ENCODE measurements at places on chromosomes 3 and 15.
A peak's percentile ranks its signal among the peaks of the same experiment; 100 is the strongest.

GRCh38 chr3:81363816-81364215 lies 397.6 kb downstream of the GBE1 start:
- no peak for DNase-seq

DNA sequence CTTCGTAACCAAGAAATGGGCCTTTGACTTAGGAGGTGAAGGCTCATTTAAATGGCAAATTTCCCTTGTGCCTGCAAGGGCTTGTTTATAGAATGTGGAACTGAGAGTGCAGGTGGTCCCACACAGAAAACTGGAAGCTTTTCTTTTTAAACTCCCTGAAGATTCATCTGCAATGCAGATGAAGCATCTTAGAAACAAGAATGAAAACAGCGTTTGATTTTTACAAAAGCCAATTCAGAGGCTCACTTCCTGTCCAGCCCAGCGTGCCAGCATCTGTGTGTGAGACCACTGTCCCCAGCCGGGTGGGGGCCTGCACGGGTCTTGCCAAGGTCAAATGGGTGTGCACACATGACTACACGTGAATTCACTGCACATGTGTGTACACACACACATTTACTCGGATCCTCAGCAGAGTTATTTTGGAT lies 94.7 kb downstream of the LINGO1 start:
- DNase-seq: peak; percentile 69

DNA sequence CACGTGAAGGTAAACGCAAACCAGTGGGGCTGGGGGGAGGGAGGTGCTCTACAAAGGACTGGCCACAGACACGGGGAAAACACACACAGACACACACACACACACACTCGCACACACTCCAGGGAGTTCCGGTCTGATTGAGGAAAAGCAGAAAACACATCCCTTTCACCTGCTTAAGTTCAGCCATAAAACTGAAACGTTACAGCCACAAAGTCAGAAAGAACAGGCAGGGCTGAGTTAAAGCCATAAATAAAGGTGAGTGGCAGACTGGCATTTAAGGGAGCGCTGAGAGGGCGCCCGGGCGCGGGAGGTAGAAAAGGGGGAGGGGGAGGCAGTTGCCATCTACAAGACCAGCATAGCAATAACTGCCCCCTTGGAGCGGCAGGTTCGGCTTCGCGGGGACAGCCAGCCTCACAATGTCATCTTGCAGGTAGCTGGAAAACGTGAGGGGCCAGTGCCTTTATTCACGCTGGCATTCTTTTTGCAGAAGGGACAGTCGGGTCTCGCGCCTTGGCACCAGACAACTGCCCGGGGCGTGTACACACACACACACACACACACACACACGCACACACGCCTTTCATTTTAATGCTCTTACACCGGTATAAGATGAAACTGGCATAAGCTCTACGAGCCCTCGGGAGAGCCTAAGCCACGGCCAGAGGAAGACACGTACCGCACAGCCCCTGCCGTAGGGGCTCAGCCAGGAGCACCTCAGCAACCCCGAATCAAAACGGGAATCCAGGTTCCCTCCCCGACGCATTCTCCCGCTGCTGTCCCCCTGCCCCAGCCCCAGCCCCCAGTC lies 866 bp downstream of the TNIK start:
- no peak for DNase-seq

GRCh38 chr3:47344971-47345370 lies 35.9 kb upstream of the PTPN23 start:
- no peak for DNase-seq

DNA sequence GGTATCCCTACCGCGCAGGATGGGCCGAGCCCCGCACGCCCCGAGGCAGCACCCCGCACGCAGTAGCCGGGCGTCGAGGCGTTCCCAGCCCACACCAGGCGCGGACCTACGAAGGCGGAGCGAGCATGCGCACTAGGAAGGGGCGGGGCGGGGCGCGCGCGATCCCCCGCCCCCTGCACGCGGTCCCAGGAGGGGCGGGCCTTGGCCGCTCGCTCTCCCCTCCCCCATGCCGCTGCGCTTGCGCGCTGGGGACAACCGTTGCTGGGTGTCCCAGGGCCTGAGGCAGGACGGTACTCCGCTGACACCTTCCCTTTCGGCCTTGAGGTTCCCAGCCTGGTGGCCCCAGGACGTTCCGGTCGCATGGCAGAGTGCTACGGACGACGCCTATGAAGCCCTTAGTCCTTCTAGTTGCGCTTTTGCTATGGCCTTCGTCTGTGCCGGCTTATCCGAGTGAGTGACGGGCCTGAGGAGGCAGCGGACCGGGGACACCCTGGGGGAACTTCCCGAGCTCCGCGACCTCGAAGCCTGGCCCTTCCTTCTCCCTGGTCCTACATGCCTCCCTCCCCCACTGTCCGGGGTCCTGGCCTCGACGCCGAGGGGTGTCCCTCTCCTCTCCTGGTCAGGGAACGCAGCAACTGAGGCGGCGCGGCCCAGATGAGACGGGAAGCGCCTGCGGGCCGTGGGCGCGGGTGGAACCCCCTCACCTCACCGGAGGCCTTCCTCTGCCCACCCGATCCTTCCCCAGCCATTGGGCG lies at the start of gene SPESP1:
TSS of gene SPESP1 (plus strand) at position 258 of the 755 bp plus-strand sequence. CDS start at position 387, 129 bp downstream.
- peak; percentile 90 for DNase-seq

DNA sequence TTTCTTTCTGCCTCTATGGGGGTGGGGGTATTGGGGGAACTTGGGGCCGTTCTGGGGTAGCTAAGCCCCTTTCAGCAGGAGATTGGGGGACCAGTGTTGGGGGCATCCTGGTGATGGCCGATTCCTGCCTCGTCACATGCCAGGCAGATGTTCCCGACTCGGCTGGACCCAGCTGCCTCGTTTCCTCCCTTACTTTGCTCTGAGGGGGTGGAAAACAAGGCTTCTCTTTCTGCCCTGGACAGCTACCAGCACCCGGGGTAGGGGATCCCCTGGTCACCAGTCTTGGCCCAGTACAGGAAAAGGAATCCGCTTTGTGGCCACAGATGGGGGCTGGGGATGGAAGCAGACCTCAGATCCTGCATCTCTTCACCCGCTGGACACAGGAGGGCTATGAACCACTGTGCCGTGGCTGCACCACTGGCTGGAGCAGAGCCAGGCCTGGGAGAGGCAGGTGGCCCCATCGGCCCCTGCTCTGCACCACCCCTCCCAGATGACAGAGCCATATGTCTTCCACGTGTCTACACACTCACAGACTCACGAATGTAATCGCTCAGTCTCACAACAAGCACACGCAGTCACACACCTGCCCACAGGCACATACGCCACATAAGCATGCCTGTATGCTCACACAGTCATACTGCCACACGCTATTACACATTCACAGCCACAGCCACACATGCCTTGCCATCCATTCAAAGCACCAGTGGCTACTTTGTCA lies 12.4 kb downstream of the SNX33 start:
- no peak for DNase-seq

DNA sequence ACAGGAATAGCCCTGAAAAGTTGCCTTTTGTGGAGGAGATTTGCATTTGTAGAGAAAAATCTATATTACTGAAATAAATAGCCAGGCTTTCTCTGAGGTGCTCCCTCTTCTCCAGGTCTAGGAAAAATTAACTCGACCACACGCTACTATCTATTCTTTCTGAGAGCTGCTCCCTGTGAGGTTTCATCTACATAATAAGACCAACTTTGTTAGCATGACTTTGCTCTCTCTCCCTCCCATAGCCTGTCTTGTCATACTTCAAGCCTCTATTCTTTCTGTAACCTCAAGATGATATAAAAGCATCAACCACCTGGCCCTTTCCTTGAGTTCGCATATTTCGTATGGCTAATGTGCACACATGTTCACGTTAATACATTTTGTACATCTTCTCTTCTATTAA lies 75.8 kb upstream of the STRIT1 start:
- no peak for DNase-seq

DNA sequence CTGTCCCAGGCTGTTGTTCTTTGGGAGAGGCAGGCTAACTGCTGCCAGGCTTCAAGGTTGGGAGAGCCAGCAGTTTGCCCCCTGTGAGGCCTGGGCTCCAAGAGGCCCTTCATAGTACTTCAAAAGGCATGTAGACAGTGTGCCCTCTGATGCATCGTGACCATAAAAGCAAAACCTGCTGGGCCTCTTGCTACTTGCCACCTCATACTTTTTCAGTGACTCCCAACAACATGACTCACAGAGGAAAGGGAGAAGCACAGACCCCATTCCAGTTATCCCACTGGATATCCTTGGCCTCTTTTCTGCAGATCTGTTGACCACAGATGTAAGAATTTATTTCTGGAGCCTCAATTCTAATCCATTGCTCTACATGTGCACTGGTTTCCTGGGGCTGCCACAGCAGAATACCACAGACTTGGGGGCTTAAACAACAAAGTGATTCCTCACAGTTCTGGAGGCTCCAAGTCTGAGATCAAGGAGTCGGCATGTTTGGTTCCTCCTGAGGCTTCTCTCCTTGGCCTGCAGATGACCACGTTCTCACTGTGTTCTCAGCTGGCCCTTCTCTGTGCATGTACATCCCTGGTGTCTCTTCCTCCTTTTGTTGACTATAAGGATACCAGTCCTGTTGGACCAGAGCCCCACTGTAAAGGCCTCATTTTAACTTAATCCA lies 8.9 kb upstream of the NSMCE3 start:
- no peak for DNase-seq

- DNase-seq: peak; percentile 90
Observed at GRCh38 chr15:69576035-69576526, 123.5 kb downstream of the RPLP1 start.

GRCh38 chr3:107841831-107842230 lies 249.0 kb downstream of the CD47 start:
- DNase-seq: no peak

DNA sequence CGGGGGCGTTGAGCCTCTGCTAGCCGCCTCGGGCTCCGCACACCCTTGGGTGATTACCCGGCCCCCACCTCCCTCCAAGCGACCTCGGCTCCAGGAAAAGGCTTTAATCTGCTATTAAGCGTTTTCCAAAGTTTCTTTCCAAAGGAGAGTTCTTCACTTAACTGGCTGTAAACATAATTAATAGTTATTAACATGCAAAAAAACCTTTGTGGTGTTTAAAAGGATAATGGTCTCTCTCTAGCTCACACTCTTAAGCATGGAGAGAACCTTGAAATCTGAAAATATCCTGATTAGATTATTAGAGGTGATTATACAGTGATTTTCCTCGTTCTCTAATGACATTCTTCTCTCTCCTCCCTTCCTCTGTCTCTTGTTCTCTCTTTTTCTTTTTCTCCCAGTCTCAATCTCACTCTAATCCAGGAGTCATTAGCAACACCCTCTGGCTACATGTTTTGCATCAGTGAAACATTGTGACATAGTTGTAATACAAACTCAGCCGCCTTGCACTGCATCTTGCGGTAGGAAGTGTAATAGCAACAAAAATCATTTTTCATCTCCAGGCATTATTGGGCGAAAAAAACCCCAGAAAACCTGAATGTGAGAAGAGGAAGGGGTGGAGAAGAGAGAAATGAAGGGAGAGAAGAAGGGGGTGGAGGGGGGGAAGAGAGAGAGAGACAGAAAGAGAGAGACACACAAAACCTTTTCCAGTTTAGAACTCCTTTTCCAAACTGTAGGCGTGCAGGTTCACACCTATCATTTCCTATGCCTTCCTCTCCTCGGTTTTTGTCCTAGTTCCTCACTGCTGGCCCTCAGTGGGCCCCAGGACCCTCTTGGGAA lies 24.4 kb downstream of the NR2F2 start:
- no peak for DNase-seq

GRCh38 chr15:70291305-70292075 lies 193.8 kb upstream of the TLE3 start:
- no peak for DNase-seq

DNA sequence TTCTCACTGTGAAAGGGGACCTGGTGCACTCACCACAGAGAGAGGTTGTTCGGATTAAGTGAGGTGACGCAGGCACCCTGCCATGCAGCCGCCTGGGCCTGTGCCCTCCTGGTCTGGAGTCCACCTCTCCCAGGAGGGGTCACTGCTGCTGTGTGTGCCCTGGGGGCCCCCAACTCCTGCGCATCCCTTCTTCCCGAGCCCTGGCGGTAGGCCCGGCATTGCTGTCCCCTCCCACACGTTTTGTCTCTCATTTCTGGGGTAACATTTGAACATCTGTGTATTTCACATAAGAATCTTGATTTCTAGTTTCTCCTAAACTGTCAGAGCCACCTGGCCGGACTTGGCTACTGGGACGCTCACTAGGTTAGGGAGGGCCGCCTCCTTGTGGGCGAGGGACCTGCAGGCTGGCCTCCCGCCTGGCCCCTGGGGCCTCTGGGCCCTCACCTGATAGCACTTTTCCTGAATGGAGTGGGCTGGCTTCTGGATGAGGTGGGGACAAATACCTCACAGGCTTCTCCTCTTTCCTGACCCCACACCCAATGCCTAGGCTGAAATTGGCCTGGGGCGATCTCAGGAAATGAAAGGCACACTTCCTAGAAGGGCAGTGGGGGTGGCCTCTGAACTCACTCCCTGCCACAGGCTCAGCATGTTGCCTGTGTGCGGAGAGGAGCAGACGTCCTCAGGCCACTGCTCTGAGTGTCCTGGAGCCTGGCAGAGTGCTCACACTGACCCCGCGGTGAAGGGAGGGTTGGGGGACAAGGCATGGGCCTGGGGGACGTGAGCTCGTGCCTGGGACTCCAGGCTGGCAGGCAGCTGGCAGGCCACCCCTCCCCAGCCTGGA lies 104.2 kb upstream of the PRR23E start:
- DNase-seq: peak; percentile 45

DNA sequence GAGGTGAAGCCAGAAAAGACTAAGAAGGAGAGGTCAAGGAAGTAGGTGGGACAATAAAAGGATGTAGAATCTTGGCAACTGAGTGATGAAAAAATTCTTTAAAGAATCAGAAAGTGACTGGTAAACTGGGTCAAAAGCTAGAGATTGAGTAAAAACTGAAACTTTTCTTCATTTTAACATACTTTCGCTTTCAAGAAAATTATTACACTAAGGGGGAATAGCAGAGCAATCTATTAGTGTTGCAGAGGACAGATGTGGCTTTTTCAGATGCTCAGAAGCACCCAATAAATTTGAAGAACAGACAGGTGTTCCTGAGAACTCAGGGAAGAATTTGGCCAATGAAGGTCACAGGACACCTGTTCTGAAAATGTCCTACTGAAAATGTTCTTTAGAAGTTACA lies 805.4 kb upstream of the ALCAM start:
- no peak for DNase-seq

GRCh38 chr3:28726840-28727239 lies 378.2 kb upstream of the AZI2 start:
- no peak for DNase-seq

GRCh38 chr3:81579744-81580143 lies 181.7 kb downstream of the GBE1 start:
- no peak for DNase-seq

DNA sequence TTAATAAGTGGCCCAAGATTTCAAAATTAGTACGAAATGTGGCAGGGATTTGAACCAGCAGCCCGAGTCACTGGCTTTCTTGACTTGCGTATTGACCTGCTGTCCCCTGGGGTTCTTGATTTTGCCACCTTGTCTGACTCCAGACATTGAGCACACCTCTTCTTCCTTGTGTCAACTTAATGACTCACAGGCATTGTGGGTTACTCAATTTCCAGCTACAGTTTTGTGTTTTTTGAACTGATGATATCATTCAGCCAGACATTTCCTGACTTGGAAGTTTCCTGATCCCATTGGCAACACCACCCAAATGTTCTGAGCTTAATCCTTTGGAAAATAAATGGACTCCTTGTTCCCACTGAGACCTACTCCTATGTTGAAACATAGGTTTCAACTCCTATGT lies 64.2 kb downstream of the MOBP start:
- no peak for DNase-seq

GRCh38 chr3:73739791-73740453 lies 115.2 kb upstream of the PDZRN3 start:
- DNase-seq: no peak
